ENCODE measurements at places on chromosomes 5 and 9. TPM values are rescaled to one million over a fixed set of nuclear protein-coding genes. Genes with fewer than 3 reads are reported as not detected.

GRCh38 chr9:2602704-2603116 is 18.9 kb upstream of the VLDLR start:
- no peak overlapping the region for H3K4me3 ChIP-seq
- no peaks in the 10 kb centered on the region for H3K27me3 ChIP-seq

GRCh38 chr9:114261026-114261425 is 61.9 kb upstream of the ORM1 start:
- no peaks in the 10 kb centered on the region for H3K4me1 ChIP-seq
- no peak overlapping the region for H3K27ac ChIP-seq
- no peak for DNase-seq

DNA sequence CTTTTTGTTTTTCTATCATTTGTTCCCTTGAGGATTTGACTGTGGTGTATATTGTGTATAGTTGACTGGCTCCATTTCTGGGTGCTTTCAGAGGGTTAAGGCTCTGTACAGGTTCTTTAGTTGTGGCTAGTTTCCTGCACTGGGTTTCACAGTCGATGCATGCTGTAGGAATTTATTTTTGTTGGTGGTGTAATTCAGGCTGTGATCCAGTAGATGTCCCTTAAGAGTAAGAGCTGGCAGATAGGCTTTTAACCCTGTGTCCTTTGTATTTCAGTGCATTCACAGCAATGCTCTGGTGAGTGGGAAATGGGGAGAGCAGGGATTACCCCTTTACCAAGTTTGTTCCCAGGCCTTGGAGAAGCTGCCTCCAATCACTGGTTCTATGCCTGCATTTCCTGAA is 112.9 kb downstream of the SPATA31D1 start:
- no peak overlapping the region for H3K4me3 ChIP-seq
- no peaks in the 10 kb centered on the region for H3K4me1 ChIP-seq
- no peak for DNase-seq

DNA sequence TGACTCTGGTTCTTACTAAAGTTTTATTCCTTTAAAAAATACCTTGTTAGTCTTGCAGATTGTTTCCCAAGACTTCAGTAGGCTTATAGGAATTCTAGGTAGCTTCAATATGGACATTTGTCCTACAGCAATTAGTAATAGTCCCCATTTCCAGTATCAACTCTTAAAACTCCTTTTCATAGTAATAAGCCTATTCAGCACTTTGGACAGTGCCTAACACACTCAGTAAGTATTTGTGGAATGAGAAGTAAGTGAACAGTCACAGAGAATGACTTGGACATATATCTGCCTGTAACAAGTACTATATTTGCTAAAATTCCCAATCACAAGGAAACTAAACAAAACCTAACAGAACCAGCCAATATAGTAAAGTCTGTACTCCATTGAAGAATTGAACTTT is 1291.8 kb upstream of the DMAC1 start:
- no peak overlapping the region for H3K27ac ChIP-seq
- no peaks in the 10 kb centered on the region for H3K4me1 ChIP-seq
- no peak for DNase-seq
- no peaks in the 10 kb centered on the region for H3K36me3 ChIP-seq
- no peaks in the 10 kb centered on the region for H3K27me3 ChIP-seq

DNA sequence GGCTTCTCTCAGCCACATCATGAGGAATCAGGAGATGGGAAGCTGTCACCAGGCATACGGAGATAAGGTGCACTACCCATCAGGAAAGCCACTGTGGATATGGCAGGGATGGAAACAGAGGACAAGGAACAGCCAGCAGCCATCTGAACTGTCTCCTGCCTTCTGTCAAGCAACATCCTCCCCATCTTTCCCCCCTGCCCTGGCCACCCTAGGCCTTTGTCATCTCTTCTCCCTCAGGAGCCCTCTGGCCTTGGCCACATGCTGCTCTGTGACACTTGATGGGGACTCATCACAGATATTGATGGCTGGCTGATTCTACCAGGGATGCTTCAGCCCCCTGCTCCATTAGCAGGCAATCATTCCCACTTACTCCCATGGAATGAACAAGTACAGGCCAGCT is 21.1 kb upstream of the MEIKIN start:
- H3K27ac ChIP-seq, result no peak overlapping the region
- H3K27me3 ChIP-seq, result no peaks in the 10 kb centered on the region
- H3K4me3 ChIP-seq, result no peak overlapping the region
- H3K4me1 ChIP-seq, result no peaks in the 10 kb centered on the region
- no peak for DNase-seq
- no peaks in the 10 kb centered on the region for H3K36me3 ChIP-seq

DNA sequence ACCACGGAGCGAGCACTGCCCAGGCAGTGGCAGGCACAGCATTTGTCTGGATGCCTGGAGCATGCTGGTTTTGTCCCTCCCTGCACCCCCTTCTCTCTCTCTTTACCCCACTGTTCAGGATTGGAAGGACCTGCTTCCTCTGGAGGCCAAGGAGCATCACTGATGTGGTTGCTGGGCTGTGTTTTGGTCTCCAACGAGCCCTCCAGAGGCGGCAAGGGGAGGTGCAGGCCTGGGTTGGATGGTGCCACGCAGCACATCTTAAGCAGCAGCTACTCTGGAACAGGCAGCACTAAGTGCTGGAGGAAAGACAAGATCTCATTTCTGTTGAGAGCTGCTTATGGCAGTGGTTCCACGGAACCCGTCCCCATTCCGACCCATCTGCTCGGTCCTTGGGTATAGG is 139.6 kb downstream of the CMYA5 start:
- H3K27me3 ChIP-seq, result no peaks in the 10 kb centered on the region
- DNase-seq, result no peak

GRCh38 chr5:122462486-122462885 is 150.4 kb downstream of the SNCAIP start:
- no peaks in the 10 kb centered on the region for H3K36me3 ChIP-seq
- no peak overlapping the region for H3K27ac ChIP-seq
- H3K4me1 ChIP-seq, result no peaks in the 10 kb centered on the region

DNA sequence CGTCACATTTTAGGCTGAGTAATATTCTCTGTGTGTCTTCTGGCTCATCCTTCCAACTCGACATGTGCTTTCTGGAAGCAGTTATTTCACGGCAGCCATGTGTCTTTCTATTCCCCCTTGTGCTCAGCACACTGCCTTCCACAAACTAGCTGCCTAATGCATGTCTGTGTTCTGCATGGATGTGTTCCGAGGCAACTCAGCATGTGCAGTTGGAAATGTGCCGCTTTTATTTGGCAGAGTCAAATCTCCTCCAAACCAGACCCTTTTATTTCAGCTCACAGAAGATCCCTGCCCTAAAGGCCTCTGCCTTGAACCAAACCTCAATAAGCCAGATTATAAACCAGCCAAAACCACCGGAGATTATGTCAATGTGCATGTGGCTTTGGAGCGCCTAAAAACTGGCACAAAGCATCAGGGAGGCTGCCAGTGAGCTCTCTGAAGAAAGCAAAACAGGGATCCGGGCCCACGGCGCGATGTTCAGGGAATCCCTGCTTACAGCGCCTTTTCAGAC is 360.2 kb downstream of the DEPDC1B start:
- 0 out of 2 replicates have a peak overlapping the region, but pooled peaks have one; percentile 7 for H3K4me3 ChIP-seq
- no peaks in the 10 kb centered on the region for H3K27me3 ChIP-seq
- no peak overlapping the region for H3K27ac ChIP-seq
- H3K36me3 ChIP-seq, result no peaks in the 10 kb centered on the region
- H3K4me1 ChIP-seq, result peaks cover 14% of the 10 kb centered on the region
- no peak for DNase-seq

GRCh38 chr5:174176511-174176910 is 131.0 kb downstream of the NSG2 start:
- no peak overlapping the region for H3K27ac ChIP-seq
- H3K27me3 ChIP-seq, result 0 out of 2 replicates have a peak, but pooled peaks cover 4% of the 10 kb centered on the region
- no peaks in the 10 kb centered on the region for H3K4me1 ChIP-seq

- H3K4me3 ChIP-seq, result no peak overlapping the region
- H3K4me1 ChIP-seq, result no peaks in the 10 kb centered on the region
- no peaks in the 10 kb centered on the region for H3K36me3 ChIP-seq
- H3K27ac ChIP-seq, result no peak overlapping the region
- H3K27me3 ChIP-seq, result 0 out of 2 replicates have a peak, but pooled peaks cover 3% of the 10 kb centered on the region
Measured at GRCh38 chr5:176750144-176750543, 60.2 kb upstream of the UNC5A start.

DNA sequence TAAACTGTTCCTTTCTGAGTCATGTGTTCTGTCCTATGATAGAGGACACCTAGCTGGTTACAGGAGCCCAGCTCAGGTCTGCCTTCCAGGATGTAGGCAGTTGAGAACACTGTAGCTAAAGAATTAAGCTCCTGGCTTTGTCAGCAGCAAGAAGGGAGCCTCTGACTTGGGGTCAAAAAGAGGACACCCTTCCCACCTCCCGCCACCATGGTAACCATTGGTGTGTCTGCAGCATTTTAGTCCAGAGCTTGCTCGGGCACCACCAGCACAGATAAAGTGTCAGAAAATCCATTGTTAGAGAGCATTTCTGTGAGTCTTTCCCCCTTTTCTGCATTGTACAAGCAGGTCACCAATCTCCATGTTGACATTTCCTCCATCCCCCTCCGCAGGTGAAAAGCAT is 181.7 kb downstream of the DOCK8 start:
- H3K36me3 ChIP-seq, result peaks cover 6% of the 10 kb centered on the region
- H3K27ac ChIP-seq, result no peak overlapping the region
- no peaks in the 10 kb centered on the region for H3K4me1 ChIP-seq
- H3K4me3 ChIP-seq, result no peak overlapping the region
- H3K27me3 ChIP-seq, result no peaks in the 10 kb centered on the region
- DNase-seq, result no peak

DNA sequence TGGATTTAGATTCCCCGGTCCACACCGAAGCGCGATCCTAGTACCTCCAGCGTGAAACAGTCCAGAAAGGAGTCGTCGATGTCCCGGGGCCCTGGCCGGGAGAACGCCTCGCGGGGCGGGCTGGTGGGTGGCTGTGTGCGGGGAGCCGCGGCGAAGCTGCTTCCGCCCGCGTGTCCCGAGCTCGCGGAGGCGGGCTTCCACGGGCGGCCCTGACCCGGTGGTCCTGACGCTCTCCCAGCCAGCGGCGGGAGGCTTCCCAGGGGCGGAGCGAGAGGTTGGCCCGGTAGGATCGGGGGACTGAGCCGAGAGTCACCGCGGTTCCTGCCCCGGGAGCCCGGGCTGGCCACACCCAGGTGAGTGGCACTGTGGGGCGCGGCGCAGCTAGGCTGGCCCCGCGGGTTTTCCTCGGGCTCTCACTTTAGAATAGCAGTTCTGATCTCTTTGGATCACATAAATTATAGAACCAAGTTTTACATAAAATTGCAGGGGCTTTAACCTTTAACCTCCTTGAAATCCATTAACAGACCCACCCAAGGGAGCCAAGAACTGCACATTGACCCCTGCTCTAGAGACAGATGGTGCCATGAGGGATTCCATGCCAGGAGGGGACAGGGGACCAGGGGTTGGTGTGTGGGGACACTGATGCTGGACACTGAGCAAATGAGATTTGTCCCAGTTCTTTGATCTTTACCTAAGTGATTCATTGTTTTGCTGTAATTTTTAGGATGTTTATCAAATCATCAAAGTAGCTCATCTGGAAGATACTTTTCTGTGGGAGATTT is 29.2 kb upstream of the IL31RA start:
- H3K4me3 ChIP-seq, result no peak overlapping the region
- H3K36me3 ChIP-seq, result no peaks in the 10 kb centered on the region
- H3K4me1 ChIP-seq, result no peaks in the 10 kb centered on the region

GRCh38 chr5:81315336-81315735 is 13.9 kb downstream of the ZCCHC9 start:
- H3K27me3 ChIP-seq, result no peaks in the 10 kb centered on the region
- no peak overlapping the region for H3K4me3 ChIP-seq
- H3K4me1 ChIP-seq, result no peaks in the 10 kb centered on the region
- no peaks in the 10 kb centered on the region for H3K36me3 ChIP-seq
- no peak for DNase-seq

- no peaks in the 10 kb centered on the region for H3K36me3 ChIP-seq
- H3K27me3 ChIP-seq, result peaks cover 5% of the 10 kb centered on the region
- peaks cover 9% of the 10 kb centered on the region for H3K4me1 ChIP-seq
- H3K27ac ChIP-seq, result no peak overlapping the region
Measured at GRCh38 chr5:14584848-14585247, 3.3 kb downstream of the OTULINL start.

- DNase-seq, result no peak
- no peak overlapping the region for H3K4me3 ChIP-seq
- no peaks in the 10 kb centered on the region for H3K4me1 ChIP-seq
Measured at GRCh38 chr9:130639124-130639765, 25.1 kb upstream of the PRDM12 start.

GRCh38 chr9:114005371-114006154 is 72.5 kb downstream of the AMBP start:
- no peaks in the 10 kb centered on the region for H3K4me1 ChIP-seq
- no peak for DNase-seq
- no peaks in the 10 kb centered on the region for H3K36me3 ChIP-seq
- H3K4me3 ChIP-seq, result no peak overlapping the region
- no peaks in the 10 kb centered on the region for H3K27me3 ChIP-seq

DNA sequence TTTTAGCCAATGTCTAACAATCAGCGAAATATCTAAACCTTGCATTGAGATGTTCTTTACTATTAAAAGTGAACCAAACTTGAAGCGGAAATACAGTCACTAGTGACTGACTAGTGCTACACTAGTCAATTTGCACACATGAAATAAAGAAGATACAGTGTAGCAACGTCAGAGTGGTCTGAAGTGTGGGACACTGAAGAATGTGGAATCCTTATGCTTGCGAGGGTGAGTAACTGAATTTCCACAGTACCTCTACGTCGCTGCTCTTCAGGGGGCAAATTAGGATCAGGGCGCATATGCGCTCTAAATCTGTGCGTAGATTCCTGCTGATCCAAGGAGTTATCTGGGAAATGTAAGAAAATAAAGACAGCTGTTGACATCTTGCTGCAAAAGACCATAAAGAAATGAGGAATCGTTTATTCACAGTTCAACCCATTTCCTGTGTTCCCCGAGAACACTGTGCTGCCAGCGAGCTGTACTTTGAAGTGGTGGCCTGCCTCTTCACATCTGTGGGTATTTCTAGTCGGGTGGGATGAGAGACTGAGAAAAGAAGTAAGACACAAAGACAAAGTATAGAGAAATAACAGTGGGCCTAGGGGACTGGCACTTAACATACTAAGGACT is 39.8 kb upstream of the FLT4 start:
- H3K4me3 ChIP-seq, result no peak overlapping the region
- no peak for DNase-seq
- H3K27ac ChIP-seq, result no peak overlapping the region
- no peaks in the 10 kb centered on the region for H3K27me3 ChIP-seq
- no peaks in the 10 kb centered on the region for H3K36me3 ChIP-seq

Gene NOTCH1
- total RNA-seq, result 40.0 TPM

Gene WDR38
- not detected for total RNA-seq

Gene PSD2
- not detected for total RNA-seq

Gene MED27
- 24.4 TPM for total RNA-seq

Gene SNX18
- 1.2 TPM for total RNA-seq

Gene SLCO6A1
- total RNA-seq, result not detected

Gene PCA3
- total RNA-seq, result not detected

Gene GAS1
- not detected for total RNA-seq
